ENCODE measurements at places on chromosomes 2 and 18.

DNA sequence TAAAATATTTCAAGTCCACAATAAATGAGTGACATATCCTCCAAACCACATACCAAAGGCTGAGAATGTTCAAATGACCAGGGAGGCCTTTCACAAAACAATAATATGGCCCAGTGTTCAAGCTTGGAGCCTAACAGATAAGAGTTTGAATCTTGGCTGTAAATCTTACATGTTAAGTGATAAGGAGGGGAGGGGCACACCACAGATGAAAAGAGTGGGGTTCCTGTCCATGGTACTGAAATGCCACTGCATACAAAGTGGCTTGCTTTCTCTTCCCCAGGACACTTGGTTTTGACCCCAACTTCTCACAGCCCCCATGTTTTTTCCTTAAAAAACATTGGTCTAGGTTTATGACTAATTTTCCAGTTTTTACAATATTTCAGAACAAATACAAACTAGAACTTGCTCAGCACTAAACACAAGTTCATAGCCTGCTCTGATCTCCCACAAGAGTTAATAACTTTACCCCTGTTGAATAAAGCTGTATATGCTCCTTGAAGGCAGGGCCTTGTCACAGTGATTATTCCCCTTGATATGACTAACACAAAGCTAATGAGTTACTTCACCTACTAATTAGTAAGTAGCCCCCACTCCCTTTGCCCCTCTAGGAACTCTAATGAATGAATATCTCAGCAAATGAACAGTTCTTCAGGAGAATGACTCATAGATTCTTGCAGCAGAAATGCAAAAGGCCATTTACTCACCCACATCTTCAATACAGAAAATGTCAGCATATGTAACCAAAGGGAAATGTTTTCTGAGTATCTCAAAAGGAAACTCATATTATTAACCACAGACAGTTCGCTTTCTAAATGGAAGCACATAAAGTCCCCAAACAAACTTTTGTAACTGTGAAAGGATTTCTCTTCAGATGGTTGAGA is 142.2 kb downstream of the SATB2 start:
- no peak for DNase-seq

DNA sequence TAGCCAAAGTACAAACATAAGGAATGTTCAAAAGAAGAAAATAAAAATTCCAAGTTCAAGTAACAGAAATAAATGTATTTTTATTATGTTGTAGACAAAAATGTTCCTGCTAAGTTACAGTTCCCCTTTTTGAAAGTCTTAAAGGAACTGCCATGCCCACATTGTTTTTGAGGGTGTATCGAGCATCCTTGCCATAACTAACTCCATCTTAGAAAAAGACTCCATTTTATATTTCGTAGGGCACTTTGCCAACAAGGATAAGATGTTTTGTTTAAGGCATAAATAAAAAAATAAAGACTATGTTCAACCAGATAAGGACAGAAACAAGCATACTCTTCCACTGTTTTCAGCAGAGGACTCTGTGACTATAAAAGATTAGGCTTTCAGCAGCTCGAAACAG is 67.3 kb downstream of the TMEM237 start:
- no peak for DNase-seq

GRCh38 chr18:44763327-44763726 is 82.6 kb downstream of the SETBP1 start:
- DNase-seq: no peak

- DNase-seq: no peak
Observed at GRCh38 chr2:133641497-133641896, 73.2 kb upstream of the NCKAP5 start.

- DNase-seq: no peak
Observed at GRCh38 chr2:120866483-120867140, 130.9 kb downstream of the GLI2 start.

DNA sequence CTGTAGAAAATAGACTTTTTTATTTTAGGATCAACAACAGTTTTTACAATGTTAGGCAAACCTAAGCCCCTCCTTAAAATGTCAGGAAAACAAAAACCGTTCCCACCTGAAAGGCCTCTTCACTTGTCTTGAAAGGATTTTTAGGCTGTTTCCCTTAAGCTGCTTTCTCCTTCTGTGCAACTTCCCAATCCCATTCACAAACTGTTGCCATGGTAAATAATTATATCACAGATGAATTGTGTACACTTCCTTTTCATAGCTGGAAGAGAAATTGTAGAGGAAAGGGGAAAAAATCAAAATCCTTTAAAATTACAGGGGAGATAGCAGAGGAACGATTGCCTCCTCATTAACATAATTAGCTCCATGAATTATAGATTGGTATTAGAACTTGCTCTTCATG is 1488.0 kb upstream of the CELF4 start:
- DNase-seq: no peak

- DNase-seq: no peak
Observed at GRCh38 chr2:187716301-187716700, 162.1 kb upstream of the TFPI start.

- no peak for DNase-seq
Observed at GRCh38 chr2:223314811-223315210, 262.8 kb downstream of the KCNE4 start.

DNA sequence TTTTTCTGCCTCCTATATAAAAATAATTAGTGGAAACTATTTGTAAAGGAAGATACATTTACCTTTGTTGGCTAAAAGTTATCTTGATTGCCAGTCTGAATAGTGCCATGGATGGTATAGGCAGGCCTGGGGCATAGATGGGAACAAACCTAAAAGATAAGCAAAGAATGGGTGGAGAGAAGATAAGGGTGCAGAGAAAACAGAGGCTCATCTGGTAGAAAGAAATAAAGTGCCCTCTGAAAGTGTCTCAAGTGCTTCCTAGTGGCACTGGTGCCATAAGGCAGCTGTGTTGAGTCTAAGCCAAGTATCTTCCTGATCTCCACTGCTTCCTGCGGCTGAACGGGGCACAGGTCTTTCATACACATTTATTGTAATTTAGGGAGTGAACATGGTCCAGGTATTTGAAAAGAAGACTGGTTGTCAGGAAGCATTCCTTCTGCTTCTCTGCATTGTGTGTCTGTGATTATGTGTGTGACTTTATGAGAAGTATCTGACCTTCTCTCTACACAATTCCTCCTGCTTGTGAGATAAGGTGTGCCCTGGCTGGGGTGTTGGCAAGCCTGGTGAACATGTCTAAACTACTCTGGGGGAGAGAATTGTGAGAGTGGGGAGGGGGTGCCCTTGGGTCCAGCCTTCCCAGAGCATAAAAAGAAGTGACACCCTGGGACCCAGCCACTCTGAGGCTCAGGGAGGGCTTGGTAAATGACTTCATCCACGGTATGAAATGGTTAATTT is 280.5 kb downstream of the CAMKMT start:
- DNase-seq: no peak

DNA sequence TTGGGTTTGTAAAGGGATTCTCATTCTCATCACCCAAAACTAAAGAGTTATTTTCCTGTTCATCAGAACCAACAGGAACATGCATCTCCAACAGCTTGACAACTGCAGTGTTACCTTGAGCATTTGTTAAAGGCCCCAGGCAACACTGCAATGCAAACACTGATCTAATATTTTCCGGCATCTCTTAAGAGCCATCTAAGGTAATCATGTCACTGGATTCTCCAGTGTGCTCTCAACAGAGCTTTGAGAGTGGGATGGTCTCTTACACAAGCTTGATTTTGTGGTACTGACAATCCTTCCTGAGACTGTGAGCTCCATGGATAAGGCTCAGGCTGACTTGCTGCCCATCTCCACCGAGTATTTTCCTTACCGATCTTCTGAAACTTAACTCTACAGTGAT is 90.5 kb upstream of the ITGB6 start:
- DNase-seq: no peak

DNA sequence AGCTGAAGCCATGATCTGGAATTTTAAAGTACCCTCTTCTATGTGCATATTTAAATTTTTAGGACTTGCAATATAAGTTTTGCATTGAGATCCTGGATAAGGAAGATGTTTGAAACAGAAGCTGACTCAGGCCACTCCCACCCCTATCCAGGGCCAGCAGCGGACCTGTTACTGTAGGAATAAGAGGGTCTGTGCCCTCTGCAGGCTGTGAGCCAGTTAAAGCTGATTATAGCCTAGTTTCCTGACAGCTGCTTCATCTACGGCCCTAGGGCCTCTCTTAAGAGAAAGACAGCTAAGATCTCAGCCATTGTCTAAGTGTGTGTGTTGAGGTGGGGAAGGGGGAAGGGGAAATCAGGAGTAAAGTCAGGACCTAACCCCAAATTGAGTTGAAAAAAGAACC is 234.0 kb downstream of the HAUS1 start:
- DNase-seq: no peak

- DNase-seq: no peak
Observed at GRCh38 chr2:148814143-148814859, 60.7 kb upstream of the KIF5C start.

- no peak for DNase-seq
Observed at GRCh38 chr18:70019991-70020390, 72.3 kb upstream of the CD226 start.

All from stimulated activated naive CD4-positive, alpha-beta T cell (primary cell).